ENCODE measurements at places on chromosomes 5 and 9. TPM values are rescaled to one million over a fixed set of nuclear protein-coding genes. Genes with fewer than 3 reads are reported as not detected.

Gene GPR21
- polyA plus RNA-seq, result not detected

Gene NTRK2
- polyA plus RNA-seq, result not detected

Gene HARS2
- 23.2 TPM for polyA plus RNA-seq

Gene GPR150
- polyA plus RNA-seq, result not detected

Gene PCDHGA4
- 0.43 TPM for polyA plus RNA-seq

Gene TMOD1
- polyA plus RNA-seq, result 1.1 TPM

Gene HINT1
- polyA plus RNA-seq, result 495 TPM

Gene SLC4A9
- not detected for polyA plus RNA-seq

Gene GLDC
- polyA plus RNA-seq, result not detected

Gene OR1L1
- not detected for polyA plus RNA-seq

Gene PCDHB13
- not detected for polyA plus RNA-seq

Gene S1PR3
- polyA plus RNA-seq, result 0.22 TPM

Gene C5orf52
- 1.2 TPM for polyA plus RNA-seq

Gene PCYOX1L
- polyA plus RNA-seq, result 1.3 TPM

Gene ARL14EPL
- polyA plus RNA-seq, result not detected

Gene SPATA31D4
- not detected for polyA plus RNA-seq

Gene FOXD4
- polyA plus RNA-seq, result not detected

Gene SPINK4
- polyA plus RNA-seq, result 361 TPM

Gene CD72
- 1.6 TPM for polyA plus RNA-seq

Gene FBXW2
- 17.7 TPM for polyA plus RNA-seq

Gene BNC2
- 0.81 TPM for polyA plus RNA-seq

Gene PARP8
- polyA plus RNA-seq, result 6.5 TPM

Gene NFIB
- polyA plus RNA-seq, result 15.9 TPM

Gene RASEF
- polyA plus RNA-seq, result 4.2 TPM

Gene NIPBL
- polyA plus RNA-seq, result 14.4 TPM

Gene PCSK5
- polyA plus RNA-seq, result 14.3 TPM

Gene KCNV2
- not detected for polyA plus RNA-seq

Gene CRB2
- 0.06 TPM for polyA plus RNA-seq

Gene EPB41L4A
- 3.9 TPM for polyA plus RNA-seq

Gene FBXW5
- polyA plus RNA-seq, result 262 TPM

Gene SMIM33
- 0.45 TPM for polyA plus RNA-seq

Gene HAND1
- polyA plus RNA-seq, result 0.22 TPM

Gene TAF1L
- polyA plus RNA-seq, result not detected

Gene GDNF
- not detected for polyA plus RNA-seq

Gene SLC24A2
- 0.03 TPM for polyA plus RNA-seq

Gene LCN9
- polyA plus RNA-seq, result not detected

Measured in small intestine (tissue), 16 donors.